Stimulated activated CD8-positive, alpha-beta memory T cell treated with anti-CD3 and anti-CD28 coated beads, Interleukin-15, amount 100 ng/mL, for 24 hours (primary cell): ENCODE measurements at places on chromosomes 6 and 20.

DNA sequence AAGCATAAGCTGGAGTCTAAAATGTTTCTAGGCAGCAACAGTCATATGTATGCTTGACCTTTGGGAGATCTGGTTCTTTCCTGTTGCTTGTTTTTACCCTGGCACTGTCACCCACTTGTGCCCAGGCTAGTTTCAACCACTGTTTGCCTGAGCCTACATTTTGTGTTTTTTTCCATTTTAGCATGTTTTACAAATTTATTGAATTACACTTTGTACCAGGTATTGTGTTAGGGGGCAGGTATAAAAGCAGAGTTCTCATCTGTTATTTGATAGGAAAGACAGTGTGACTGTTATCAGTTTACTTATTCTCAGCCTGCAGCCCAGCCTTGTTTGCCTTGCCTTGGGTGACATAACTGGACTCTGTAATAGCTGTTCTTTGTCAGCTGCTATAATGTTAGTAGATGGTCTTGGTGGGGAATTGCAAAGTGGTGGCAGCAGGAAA is 147.0 kb downstream of the CDKAL1 start:
- DNase-seq = no peak

GRCh38 chr20:38620441-38620840 is 18.8 kb downstream of the ARHGAP40 start:
- DNase-seq = no peak

DNA sequence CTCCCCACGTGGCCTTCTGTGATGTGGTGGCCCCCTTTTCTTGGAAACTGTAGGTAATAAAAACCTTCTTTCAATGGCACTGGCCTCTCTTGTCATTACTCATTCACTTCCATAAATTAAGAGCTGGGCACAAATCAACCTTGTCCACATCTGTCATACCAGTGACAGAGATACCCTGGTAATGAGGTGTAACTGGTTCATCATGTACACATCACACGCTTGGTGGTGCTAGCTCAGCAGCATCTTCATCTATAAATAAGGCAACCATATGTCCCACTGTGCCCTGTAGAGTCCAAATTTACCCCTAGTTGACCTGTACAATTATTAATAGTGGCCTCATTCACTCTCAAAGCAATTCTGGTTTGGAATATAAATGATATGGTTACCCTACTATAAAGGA is 245.6 kb downstream of the HIVEP2 start:
- no peak for DNase-seq

DNA sequence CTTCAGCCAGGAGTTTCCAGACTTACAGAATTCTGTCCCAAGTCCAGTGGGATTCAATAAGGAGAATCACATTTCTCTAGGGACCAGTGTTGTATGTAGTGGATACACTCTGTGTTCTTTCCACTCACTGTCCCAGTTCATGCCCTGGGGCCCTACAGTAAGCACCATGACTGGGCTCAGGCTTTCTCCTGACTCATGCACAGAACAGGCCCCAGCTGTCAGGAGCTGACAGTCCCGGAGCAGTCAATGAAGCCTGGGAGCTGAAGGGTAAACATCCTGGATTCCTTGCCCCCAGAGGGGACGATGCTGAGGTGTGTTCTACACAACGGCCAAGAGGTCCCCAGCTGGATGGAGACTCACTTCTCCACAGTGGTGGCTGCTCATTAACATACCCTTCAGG is 40.2 kb upstream of the LRFN2 start:
- DNase-seq = no peak

DNA sequence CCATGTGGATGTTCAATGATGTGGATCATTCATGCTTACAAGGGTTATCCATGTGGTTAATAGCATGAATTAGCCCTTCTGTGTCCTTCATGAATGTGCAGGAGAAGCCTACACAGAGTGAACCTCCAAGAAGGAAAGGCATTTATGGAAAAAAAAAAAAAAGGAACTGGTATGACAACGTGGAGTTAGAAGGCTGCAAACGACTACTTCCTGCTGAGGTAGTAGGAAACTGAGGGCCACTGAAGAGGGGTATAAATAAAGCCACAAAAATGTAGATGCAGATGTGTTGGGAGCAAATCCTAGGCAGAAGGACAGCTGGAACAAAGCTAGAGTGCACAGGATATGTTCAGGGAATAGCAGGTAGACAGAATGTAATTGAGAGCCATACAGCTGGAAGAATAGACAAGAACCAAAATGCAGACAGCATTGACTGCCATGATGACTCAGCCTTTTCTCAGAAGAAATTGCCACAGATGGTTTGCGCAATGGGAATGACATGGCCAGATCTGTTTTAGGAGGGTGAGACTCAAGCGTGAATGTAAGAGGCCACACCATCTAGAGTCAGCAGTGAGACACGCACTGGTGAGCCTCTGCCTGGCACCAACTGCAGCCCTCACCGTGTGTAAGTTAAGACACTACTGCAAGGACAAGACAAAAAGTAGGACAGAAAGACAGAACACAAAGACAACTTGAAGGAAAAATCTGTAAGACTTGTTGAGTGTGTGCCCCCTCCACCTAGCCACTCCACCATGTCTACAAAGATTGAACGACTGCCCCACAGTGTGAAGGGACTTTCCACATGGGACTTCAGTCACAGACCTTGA is 79.8 kb downstream of the KIF13A start:
- DNase-seq = no peak

DNA sequence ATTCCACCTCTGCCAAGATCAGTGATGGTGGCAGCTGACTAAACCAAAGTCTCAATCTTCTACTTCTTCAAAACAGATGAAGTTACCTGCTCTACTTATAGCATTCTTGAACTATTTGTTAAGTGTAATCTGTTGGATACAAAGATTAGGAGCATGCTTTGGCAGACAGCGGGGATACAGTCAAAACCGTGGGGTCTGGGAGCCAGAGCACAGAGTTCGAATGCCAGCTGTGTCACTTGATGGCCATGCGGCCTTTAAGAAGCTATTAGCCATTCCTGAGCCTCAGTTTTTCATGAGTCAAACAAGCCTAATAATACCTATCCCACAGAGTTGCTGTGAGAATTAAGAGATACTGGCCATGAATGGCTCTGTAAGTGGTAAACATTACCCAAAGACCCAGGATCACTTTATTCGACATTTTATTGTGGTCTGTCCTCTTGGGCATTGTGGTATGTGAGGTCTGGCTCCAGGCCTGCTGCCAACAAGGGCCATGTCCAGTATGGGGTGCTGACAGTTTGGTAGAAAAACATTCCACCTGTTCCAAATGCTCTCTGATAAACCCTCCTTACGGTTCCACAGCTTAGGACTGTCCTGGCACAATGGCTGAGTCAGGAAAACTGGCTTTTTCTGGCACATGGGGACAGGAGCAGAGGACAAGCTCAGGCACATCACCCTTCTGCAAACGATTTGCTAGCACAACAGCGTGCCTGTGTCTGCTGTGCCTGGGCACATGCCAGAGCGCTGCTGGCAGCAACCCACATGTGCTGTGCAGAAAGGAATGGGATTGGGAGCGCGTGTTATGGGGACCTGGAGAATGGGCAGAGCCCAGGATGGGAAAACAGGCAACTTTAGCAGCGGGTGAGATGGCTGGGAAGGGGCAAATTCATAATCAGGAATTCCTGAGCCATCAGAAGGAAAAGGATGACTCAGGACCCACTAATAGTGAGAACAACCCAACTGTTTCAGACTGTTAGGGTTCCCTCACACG is 15.7 kb upstream of the FAM83C start:
- no peak for DNase-seq

DNA sequence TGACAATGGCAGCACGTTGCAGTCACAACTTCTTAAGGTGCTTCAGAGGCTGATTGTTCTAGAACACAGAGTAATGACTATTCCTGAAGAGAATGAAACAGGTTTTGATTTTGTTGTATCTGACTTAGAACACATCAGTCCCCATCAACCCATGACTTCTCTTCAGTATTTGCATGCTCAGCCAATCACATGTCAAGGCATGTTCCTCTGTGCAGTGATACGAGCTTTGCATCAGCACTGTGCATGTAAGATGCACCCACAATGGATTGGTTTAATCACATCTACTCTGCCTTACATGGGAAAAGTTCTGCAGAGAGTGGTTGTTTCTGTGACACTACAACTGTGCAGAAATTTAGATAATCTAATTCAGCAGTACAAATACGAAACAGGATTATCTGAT is 54.3 kb downstream of the PGM3 start:
- no peak for DNase-seq
